Hepatocyte (in vitro differentiated cells): ENCODE measurements at places on chromosomes 13 and 19.

- peak; percentile 19 for DNase-seq
Observed at GRCh38 chr13:34151885-34152284, 333.9 kb downstream of the RFC3 start.

DNA sequence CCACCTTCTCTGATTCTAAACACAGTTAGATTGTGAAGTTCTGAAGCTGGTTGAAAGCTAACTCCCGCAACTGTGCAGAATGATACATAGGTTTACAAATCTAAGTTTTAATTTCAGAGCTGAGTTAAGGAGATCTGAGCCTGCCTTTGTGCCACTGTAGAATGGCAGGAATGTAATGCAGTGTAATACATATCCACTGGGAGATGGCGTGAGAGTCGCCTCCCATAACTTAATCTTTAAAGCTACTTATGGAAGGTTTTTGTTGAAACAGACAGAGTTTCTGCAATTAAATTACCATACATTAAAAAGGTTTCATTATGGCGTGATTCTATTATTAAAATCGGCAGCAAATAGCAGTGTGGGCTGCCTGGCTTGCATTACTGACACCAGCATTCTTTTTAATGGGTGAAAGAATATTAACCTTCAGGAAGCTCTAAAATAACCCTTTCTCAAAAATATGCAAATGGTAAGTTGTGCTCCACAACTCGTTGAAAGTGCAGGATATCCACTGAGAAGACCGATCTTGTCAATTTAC, 257.4 kb downstream of the OLFM4 start:
- no peak for DNase-seq

DNA sequence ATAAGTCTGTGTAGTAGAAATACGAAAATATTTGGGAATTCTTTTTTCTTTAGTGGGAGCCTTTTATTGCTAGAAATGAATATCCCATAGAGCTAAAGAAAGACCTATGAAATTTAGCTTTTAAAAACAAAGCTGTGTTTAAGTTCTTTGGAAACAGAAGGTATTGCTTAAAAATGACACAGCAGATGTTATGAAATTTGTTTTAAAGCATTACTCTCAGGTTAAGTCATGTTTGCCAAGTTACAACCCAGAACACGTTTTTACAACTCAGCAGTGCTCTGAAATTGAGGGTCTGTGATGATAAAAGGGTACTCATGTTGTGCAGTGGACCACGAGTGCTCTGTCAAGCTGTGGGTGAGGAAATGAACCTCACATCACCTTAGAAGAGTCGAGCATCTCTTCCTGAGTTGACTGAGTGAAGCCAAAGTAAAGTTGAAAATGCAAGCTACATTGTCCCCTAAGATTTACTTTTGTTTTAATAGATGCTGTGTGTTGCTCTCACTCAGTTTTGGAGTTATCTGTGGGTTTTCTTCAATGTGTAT, 161.1 kb downstream of the SHISA2 start:
- no peak for DNase-seq

DNA sequence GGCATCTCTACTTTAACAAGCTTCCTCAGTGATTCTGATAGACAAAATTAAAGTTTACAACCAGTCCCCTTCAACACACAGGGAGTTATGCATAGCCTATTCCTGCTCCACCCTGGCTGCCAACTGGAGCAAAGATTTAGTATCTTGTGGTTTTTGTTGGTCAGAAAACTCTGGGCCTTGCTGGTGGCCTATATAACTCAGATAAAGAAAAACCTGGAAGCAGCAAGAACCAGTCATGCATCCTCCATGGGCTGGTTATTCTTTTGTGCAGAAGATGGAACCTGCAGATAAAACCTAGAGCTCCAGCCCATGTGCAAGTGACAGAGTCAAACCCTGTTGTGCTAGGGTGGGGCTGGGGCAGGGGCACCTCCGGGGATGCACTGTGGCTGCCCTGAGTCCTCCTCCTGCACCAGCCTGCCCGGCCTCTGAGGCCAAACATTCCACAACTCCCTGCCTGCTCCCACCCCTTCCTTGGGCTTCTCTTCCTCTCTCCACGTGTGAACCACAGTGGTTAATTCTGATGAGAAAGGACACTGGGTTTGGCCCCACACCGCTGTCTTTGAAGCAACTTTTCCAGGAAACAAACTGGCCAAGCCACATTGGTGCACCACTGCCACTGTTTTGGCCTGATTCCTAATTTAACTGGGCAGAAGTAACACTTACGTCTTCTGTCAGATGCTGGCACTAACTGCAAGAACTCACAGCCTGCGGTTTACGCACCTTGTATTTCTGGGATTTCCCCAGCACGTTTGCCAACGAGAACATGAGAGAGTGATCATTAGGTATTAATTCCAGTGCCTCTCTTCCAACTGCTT, 23.3 kb upstream of the GGACT start:
- DNase-seq: no peak

- DNase-seq: peak; percentile 60
Observed at GRCh38 chr19:2476451-2477140, 669 bp downstream of the GADD45B start.

DNA sequence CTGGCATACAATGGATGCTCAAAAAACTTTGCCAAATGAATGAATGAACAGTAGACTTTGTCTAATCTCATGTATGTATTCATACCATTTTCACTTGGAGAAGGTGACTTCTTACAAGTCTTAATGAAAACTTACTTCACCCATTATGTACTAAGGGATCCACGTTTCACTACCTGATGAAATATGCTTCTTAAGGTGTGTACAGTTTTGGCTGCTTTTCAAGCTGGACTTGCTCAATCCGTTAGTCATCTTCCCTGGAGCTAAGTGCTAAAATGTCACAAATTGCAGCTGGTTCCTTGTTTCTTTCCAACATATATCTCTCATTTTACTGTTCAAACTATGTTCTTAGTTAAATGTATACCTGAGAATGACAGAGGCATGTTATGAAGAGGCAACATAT, 4.2 kb upstream of the CCNA1 start:
- DNase-seq: no peak

DNA sequence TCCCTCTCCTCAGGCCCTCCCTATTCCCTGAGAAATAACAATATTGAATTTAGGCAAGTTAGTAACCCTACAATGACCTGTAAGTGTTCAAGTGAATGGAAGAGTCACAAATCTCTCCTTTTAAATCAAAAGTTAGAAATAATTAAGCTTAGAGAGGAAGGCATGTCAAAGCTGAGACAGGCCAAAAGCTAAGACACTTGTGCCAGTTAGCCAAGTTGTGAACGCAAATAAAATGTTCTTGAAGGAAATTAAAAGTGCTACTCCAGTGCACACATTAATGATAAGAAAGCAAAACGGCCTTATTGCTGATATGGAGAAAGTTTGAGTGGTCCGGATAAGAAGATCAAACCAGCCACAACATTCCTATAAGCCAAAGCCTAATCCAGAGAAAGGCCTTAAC, 120.9 kb downstream of the RBM26 start:
- no peak for DNase-seq

- DNase-seq: no peak
Observed at GRCh38 chr13:110239280-110240125, 67.5 kb downstream of the COL4A1 start.

GRCh38 chr19:18840288-18841267, 8.8 kb downstream of the UPF1 start:
- no peak for DNase-seq

GRCh38 chr13:97002581-97002980, 8.3 kb upstream of the OXGR1 start:
- DNase-seq: no peak

DNA sequence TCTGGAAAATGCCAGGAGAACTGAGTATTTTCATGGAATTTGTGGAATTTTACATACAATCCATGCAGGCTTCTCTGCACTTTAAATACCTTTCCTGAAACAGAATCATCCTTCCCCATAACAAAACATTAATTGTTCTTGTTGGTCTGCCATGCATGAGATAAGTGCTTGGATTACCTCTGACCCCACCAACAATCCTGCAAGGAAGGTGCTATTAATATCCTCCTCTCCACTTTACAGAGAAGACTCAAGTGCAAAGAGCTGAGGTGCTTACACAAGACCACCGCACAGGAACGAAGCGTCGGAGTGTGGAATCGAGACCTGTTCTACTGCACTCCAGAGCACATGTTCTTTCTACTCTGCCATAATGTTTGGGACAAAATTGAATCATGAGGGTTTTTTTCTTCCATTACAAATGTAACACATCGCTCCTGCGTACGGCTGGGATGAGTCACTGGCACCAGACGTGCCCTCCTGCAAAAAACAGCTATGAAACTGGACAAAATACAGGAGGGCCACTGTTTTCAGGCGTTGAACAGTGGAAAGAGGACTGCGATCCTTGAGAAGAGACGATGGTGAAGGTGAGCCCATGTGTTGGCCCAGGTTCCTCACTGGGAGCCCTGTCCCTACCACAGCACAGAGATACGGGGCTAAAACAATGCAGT, 12.9 kb upstream of the LRRC4B start:
- DNase-seq: no peak

GRCh38 chr19:28646629-28647028, 566.3 kb downstream of the UQCRFS1 start:
- no peak for DNase-seq

DNA sequence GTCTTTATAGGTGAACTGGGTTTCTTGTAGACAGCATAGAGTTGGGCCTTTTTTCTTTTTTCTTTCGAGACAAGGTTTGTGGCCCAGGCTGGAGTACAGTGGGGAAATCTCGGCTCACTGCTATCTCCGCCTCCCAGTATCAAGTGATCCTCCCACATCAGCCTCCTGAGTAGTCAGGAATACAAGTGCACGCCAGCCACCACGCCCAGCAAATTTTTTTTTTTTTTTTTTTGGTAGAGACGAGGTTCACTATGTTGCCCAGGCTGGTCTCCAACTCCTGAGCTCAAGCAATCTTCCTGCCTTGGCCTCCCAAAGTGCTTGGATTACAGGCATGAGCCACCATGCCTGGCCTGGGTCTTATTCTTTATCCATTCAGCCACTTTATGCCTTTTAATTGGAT, 5.1 kb upstream of the CALM3 start:
- no peak for DNase-seq

GRCh38 chr19:39327363-39328045, 6.8 kb upstream of the LRFN1 start:
- DNase-seq: no peak

DNA sequence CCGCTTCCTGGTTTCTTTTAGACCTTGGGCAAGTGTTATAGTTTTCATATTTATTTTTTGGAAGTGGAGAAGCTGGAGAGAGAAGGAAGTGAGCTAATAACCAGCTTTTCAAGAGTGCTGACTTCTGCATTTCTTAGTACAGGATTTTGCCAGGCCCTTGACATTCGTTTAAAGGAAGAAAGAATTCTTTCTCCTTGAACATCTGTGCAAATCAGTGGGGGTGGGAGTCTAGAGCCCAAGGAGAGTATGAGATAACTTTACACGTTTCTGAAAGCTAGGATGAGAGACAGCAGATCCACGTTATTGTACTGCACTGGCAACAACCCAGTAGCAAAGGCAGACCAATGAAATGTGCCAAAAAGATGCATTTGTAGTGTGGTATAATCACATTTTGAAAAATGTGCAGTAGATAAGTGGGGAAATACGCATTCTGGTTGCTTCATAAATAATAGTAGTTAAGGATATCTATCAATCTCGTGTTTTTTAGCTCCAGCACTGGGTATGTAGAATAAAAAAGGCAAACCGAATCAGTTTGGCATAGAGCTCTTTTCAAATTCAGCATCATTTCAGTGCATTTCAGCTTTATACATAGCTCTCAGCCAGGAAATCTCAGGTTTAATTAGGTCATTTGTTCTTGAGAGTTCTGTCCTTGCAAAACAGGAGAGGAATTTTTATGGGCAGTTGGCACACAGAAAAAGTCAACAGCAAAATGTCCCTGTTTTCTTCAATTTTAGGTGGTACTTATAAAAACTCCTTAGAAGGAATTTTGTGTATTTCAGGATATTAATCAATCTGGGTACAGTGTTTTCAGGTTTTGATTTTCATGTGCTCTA, 4.3 kb downstream of the RNF113B start:
- peak; percentile 17 for DNase-seq

- DNase-seq: no peak
Observed at GRCh38 chr13:22454586-22454985, 726.2 kb upstream of the SGCG start.

DNA sequence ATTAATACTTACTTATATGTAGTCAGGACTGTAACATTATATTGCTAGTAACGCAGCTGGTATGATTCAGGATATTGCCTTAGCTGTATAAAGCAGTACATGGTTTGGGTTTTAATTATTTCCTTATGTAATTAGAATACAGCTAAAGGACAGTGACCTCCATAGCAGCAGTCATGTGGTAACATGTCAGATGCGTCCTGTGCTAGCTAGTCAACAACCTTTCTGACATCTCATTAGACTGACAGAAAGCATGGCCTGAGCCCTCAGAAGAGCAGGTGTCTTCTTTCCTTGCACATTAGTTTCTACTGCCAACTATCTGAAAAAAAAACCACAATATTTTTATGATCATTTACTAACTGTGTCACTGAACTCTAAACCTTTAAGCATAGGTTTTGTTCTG, 122.2 kb downstream of the MAB21L1 start:
- DNase-seq: no peak

GRCh38 chr13:100147825-100148224, 58.9 kb downstream of the PCCA start:
- DNase-seq: no peak

DNA sequence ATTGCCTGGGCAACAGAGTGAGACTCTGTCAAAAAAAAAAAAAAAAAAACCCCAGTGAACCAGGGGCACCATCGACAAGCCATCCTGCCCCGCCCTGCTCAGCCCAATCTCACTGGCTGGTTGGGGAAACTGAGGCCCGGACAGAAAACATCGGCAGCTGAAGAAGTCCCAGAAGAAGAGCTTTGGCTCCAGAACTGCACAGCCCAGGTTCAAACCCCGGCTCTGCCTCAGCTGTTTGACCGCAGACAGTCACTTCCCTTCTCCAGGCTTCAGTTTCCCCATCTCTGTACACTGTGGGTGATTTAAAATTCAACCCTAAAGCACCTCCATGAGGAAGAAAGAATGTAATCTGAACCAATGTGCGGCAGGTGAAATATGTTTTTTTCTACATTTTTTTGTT, 9.4 kb upstream of the SEMA6B start:
- no peak for DNase-seq

GRCh38 chr13:99704390-99704789, 203.1 kb downstream of the TM9SF2 start:
- no peak for DNase-seq

DNA sequence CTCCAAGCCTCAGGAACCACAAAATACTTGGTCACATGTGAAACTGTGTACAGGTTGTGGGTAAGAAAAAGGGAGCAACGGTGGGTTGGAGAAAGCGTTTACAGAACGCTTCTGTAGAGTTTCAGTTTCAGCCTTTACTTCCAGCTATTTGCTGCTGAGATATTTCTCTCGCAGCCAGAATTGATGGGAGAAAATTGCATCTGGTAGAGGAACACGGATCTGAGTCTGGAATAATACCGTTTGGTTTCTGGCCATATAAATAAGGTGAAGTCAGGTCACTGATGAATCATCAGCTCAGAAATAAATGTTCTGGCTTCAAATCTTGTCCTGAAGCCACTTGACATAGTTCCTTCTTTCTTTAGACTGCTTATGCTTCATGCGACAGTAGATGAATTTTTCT, 20.3 kb upstream of the RFC3 start:
- no peak for DNase-seq

GRCh38 chr19:44767295-44768180, 10.2 kb upstream of the CBLC start:
- no peak for DNase-seq

- DNase-seq: no peak
Observed at GRCh38 chr13:98133946-98134345, 8.9 kb upstream of the FARP1 start.

- DNase-seq: peak; percentile 44
Observed at GRCh38 chr19:31054430-31054829, 294.8 kb downstream of the TSHZ3 start.
